T-helper 2 cell (primary cell): ENCODE measurements at places on chromosomes 5 and 9.

- DNase-seq: no peak
These were observed 220.8 kb upstream of the RFX3 start for GRCh38 chr9:3746296-3747275.

DNA sequence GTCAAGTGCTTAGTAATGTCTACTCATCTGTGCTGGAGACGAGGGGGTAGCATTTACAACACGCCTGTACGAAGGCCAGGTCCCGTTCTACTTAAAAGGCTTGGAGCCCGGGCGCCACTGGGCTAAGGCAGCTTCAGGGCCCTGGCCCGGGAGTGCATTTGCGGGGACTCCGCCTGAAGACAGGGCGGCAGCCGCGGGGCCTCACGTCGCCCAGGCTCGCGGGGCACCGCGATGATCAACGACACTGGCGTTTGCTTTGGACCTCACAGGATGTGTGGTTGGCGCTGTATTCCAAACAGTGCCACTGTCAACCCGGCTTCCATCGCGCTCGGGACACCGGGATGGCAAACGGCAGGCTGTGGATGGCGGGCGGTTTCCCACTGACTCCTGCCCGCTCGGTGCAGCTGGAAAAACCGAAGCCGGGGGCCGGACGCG lies 1.1 kb upstream of the TENT4A start:
- peak; percentile 14 for DNase-seq

- no peak for DNase-seq
These were observed 40.2 kb downstream of the OSTF1 start for GRCh38 chr9:75128535-75128934.

DNA sequence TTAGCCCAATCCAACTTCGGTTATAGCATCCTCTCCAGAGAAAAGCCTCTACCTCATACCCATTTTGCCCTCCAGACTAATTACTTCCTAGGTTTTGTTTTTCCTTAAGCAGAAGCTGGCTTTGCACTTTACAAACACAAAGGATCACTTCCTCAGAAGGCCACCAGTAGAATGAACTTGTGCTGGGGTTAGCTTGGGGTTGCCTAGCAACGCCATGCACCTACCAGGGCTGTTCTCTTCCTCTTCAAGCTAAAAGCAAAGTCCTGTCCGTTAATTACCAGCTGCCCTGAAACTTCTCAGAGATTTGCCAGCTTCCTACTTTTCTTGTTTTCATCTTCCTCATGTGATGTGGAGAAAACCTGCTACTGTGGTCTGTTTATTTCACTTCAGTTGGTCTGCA lies 132.0 kb upstream of the WWC1 start:
- no peak for DNase-seq

GRCh38 chr9:127793093-127793708 lies 7.4 kb downstream of the CDK9 start:
- DNase-seq: no peak

DNA sequence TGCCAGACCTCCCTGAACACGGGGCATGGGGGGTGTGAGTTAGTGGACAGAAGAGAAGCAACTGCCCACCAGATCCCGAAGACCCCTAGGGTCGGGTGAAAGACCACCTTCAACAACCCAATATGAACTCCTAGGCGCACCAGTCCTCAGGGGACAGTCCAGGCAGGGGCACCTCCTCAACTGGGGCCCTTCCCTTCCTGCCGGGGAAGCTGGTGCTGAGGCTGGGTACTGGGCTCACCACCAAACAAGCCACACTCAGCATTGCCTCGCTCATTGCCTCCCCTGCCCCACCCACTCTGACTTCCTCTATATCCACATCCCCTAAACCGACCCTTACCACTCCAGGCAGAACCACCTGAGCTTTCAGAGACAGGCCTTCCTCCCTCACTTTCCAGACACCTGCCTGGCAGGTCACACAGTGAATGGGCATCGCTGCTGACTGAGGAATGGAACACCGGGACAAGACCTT lies 42.5 kb downstream of the SEMA4D start:
- no peak for DNase-seq

DNA sequence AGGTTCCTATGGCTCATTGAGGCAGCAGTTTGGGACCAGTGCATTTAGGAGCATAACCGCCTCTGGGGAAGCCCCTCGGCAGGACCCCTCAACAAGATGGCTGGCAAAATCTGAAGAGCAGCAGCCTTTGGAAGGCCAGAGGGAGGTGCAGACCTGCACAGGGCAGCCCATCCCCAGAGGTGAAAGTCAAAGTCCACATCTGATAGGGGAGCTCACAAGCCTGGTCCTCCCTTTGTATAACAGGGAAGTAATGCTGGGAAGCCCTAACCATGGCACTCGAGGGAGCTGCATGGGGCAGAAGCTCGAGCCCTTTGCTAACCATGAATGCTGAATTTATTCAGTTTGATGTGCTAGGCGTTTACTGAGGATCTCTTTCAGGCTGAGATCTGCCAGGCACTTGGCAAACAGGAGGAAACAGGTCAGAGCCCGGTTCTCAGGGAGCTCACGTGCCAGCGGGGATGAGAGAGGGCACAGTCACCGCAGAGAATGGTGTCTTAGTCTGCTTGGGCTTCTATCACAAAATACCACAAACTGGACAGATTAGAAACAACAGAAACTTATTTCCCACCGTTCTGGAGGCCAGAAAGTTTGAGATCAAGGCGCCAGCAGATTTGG lies 114.1 kb downstream of the GABBR2 start:
- no peak for DNase-seq

DNA sequence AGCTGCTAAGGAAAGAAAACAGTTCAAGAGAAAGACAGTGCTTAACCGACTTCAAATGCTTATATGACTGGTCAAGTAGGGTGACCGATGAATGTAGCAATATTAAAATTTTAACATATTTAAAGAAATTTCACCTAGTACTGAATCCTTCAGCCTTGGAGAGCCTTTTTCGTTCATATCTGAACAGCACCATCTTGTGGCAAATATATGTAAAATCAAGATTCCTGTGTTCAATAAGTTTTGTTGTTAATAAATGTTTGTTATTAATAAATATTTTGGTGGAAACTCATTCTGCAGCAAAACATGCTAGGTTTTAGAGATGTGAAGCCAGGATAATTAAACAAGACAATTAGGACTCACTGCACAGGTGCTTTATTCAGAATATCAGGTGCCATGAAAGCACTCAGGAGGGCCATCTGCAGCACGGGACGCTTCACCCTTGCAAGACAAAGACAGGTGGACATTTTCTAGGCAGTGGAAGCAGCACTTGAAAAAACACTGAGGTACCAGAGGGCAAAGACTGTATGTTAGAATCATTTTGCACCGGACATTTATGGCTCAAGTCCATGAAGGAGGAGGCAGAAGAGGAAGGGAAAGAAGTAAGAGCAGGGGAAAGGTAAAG lies 15.6 kb downstream of the TICAM2 start:
- DNase-seq: no peak

- no peak for DNase-seq
These were observed 166.6 kb downstream of the CDK5RAP2 start for GRCh38 chr9:120413121-120414048.

- no peak for DNase-seq
These were observed 201.1 kb downstream of the SNX18 start for GRCh38 chr5:54718656-54719055.

DNA sequence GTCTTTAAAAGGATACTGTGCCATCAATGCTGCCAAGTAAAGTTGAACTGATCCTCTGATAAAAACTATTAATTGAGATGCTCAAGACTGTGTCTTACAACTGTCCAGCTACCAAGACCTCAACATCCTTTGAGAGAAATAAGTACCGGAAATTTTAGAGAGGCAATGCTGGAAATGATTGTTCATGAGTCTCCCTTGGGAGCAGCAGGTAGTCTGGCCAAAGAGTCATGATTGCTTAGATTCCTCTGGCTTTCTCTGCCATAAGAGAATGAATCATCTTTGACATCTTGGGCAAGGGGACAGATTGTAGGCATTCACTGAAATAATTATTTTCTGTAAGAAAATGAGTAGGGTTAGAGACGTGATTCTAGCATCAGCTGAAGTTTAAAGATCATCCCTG lies 466.6 kb upstream of the DAB2 start:
- DNase-seq: no peak

- no peak for DNase-seq
These were observed 40.4 kb upstream of the SYNPO start for GRCh38 chr5:150599917-150600511.
